ENCODE measurements at places on chromosomes 2 and 18.

DNA sequence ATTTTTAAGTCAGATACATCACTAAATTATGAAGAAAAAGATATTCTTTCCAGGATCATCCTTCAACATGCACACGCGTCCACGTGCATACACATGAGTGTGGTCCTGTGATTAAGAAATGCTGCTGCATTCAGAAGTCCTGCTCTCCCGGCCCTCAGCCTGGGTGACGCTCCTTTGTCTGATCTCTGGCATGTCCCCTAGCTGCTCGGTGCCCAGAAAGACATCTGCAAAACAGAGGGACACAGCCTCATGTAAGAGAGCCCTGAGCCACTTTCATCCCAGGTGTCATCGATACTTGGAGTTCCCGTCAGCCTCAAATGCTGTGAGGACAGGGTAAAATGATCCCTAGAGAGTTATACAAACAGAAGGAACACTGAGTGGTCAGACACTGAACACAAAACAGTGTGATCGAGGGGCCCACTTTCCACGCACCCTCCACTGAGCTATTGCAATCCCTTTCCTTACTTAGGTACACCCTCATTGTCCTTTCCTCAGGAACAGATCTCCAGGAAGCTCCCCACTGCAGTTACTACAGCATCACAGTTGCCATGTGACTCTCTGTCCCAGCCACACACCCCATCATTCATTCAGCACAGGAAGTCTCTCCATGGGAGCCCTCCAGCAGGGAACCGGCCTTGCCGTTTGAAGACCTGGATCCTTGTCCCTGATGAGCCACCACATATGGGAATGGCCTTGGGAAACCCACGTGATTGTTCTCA is 32.1 kb downstream of the CRACDL start:
- H3K27ac ChIP-seq, result no peak overlapping the region
- no peak for DNase-seq
- no peaks in the 10 kb centered on the region for H3K27me3 ChIP-seq
- no peak overlapping the region for H3K4me3 ChIP-seq
- H3K4me1 ChIP-seq, result no peaks in the 10 kb centered on the region

- no peak overlapping the region for H3K4me3 ChIP-seq
- no peaks in the 10 kb centered on the region for H3K36me3 ChIP-seq
- H3K27me3 ChIP-seq, result no peaks in the 10 kb centered on the region
Observed at GRCh38 chr2:215604606-215605005, 168.7 kb upstream of the FN1 start.

DNA sequence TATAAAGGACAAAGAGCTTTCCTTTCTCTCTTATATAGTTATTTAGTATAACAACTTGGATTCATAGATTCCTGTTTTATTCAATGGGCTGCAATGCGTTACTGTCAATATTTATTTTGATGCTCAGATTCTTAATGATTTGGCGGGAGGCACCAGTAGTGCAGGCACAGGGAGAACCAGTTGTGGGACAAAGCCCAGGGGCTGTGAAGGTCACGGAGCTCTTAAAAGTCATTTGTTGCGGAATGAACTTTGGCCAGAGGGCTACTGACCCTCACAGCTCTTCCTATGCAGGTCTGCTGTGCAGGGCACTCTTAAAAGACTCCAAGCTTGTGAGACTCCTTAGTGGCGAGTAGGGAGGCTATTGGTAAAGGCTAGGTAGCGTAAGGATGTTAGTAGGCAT is 34.0 kb downstream of the BCL2L11 start:
- no peak overlapping the region for H3K27ac ChIP-seq
- DNase-seq, result no peak
- peaks cover 14% of the 10 kb centered on the region for H3K36me3 ChIP-seq
- no peaks in the 10 kb centered on the region for H3K27me3 ChIP-seq
- no peak overlapping the region for H3K4me3 ChIP-seq

DNA sequence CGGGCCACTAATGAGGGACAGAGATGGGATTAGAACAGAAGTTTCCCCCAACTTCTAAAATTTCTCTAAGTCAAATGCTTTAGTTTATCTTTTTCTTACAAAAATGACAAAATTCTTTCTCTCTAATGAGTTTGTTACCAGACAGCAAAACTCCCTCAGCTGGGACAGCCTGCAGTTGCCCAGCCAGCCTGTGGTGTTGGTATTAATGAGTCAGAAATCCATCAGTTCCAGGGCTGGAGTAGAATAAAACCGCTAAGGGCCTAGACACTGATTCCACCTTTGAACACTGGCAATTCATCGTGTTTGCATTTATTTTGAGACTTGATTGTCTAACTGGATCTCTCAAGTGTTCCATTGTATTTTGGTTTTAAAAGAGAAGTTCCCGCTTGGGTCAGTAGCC is 38.3 kb upstream of the SMAD2 start:
- no peaks in the 10 kb centered on the region for H3K36me3 ChIP-seq
- DNase-seq, result no peak
- H3K4me3 ChIP-seq, result no peak overlapping the region
- H3K4me1 ChIP-seq, result no peaks in the 10 kb centered on the region
- H3K27ac ChIP-seq, result no peak overlapping the region

DNA sequence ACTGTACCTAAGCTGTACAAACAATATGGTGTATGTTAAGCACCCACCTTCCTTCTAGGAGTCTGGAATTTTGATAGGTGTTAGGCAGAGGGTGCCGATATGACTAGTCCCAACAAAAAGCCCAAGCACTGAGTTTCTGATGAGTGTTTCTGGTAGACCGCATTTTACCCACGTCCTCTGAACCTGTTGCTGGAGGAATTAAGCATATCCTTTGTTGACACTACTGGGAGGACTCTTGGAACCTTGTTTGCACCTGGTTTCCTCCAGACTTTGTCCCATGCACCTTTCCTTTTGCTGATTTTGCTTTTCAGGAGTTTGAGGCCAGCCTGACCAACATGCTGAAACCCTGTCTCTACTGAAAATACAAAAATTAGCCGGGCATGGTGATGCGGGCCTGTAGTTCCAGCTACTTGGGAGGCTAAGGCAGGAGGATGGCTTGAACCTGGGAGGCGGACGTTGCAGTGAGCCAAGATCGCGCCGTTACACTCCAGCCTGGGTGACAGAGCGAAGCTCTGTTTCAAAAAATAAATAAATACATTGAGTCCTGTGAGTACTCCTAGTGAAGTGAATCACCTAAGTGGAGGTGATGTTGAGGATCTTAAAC is 11.4 kb upstream of the SPAST start:
- no peak overlapping the region for H3K27ac ChIP-seq
- no peaks in the 10 kb centered on the region for H3K4me1 ChIP-seq
- no peak overlapping the region for H3K4me3 ChIP-seq
- H3K27me3 ChIP-seq, result no peaks in the 10 kb centered on the region
- no peak for DNase-seq
- H3K36me3 ChIP-seq, result no peaks in the 10 kb centered on the region

All from naive thymus-derived CD4-positive, alpha-beta T cell (primary cell).